ENCODE measurements at places on chromosomes 5 and 9.

DNA sequence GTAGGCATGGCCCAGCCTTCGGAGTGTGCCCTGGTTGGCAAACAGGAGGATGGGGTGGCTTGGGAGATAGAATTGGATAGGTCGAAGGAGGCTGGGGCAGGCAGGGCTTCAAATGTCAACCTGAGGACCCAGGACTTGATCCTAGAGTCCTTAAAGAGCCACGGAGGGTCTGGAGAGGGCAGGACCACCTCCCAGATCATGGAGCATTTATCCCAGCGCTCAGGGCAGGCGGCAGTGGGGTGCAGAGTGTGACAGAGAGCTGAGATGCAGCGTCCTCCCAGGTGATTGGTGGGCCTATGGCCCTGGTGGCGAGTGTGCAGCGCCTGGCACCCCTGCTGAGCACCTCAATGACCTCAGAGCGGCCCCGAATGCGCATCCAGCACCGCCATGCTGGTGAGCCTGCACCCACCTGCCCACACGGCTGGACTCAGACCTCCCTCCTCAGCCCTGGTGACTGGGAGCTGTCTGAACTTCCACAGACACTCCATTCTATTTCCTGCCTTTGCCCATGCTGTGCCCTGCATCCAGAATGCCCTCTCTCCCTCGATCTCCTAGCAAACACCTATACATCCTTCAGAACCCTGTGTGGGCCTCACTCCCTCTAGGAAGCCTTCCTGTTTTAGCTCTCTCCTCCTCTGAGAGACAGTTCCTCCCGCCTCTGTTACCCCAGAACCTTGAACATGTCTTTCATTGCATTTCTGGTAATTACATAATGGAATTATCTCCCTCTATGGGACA, 6.3 kb downstream of the ADGRD2 start:
- no peak for DNase-seq

- no peak for DNase-seq
Observed at GRCh38 chr5:105836268-105836667, 1834.5 kb downstream of the EFNA5 start.

DNA sequence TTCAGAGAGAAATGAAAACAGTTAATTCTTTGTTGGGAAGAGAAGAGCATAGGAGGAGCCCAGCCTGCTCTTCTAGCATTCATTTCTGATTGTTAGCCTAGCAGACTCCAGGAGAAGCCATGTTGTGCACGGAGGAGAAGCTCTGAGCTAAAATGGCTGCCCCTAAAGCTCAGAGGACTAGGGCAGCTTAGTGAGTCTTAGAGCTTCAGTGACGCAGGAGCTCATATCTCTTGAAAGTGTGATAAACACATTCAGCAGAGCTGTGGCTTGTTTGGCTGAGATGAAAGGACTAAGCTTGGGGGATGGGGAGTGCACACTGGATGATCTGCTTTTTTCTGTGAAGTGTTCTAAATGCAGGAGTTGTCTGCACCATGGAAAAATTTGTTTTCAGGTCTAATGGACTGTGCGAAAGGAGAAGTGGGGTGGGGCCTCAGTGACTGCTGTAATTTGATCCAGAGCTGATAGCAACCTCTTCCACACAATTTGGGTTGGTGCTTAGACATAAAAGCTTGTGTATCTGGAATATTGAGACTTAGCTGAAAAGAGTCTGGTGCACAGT, 58.5 kb downstream of the ZNF462 start:
- no peak for DNase-seq

DNA sequence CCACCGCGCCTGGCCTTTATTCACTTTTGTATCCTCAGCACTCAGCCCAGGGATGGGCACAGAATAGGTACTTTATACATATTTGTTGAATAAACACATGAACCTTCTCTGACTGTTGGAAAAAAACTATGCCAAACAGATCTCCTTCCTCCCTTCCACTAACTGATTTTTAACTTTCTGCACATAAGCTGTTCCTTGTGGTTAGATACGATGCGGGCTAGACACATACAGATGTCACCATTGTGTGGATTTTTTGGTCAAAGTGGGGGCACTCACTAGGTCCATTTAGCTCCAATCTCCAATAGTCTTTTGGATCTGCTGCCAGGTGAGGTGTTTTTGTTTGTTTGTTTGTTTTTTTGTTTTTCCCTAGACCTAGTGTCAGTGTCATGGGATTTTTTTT, 5.1 kb downstream of the TEX48 start:
- DNase-seq: no peak

DNA sequence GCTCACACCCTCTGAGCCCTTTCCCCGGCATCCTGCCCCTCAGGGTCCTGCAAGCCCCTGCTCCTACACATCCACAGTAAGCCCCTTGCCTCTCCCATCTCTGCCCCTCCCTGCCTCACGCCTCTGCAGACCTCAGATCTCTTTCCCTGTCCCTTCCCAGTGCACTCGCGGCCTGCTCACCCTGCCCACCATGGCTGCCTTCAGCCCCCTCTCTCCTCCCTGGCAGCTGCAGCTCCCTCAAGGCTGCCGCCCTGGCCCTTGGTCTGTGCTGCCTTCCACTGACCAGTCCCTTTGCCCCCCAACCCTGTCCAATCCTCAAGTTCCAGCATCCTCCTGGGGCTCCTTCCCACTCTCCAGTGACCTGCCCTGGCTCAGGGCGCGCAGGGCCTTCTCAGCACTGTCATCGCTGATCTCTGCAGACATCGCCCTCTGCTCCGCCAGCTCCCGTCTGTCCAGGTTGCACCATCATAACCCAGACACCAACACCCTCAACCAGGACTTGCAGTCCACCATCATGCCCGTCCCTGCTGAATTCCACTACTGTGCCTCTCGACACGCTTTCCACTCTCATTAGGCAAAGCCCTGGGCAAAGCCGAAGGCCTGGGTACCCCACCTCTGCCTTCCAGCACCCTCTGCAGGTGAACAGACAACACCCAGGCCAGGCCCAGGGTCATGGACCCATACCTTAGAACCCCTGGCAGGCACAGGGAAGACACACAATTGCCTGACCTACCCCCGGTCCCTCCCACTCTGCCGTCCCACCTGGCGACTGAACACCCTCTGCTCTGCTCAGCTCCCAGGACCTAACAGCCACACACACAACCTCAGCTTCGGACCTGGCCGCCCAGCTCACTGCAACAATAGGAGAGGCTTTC, 97.8 kb upstream of the RUFY1 start:
- DNase-seq: no peak

DNA sequence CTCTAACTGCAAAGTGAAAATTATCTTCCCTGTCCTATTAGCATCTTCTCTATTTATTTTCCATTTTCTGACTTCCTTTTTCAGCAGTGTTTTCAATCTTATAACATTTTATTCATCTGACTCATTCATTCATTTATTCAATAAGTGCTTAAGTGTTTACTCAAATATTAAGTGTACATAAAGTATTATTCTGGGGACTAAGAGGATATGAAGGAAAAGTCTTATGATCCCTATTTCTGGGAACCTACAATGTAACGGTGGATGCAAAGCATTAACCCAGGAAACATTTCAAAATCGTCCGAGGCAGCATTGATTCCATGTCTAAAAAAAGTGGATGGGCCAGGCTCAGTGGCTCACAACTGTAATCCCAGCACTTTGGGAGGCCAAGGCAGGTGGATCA, 19.4 kb upstream of the TRPM6 start:
- DNase-seq: no peak

DNA sequence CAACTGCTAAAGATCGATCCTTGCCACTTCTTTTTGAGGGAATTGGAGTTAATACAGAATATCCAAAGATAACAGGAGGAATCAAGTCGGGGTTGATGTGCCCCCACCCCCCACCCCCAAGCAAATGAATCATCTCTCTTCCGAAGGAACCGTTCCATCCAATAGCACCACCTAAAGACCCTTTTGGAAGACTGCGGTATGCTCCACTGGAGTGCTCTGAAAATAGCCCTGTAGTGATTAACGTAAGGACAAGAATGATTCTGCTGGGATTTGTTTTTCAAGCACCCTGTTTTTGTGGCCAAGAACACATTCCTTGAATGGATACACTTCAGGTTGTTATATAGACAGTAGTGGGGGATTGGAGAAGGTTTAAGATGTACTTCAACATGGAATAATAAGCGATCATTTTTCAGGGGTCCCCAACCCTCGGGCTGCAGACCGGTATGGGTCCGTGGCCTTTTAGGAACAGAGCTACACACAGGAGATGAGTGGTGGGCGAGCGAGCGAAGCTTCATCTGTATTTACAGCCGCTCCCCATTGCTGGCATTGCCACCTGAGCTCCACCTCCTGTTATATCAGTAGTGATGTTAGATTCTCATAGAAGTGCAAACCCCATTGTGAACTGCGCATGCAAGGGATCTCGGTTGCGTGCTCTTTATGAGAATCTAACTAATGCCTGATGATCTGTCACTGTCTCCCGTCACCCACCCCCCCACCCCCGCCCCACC, 44.5 kb upstream of the TMEM252 start:
- no peak for DNase-seq

DNA sequence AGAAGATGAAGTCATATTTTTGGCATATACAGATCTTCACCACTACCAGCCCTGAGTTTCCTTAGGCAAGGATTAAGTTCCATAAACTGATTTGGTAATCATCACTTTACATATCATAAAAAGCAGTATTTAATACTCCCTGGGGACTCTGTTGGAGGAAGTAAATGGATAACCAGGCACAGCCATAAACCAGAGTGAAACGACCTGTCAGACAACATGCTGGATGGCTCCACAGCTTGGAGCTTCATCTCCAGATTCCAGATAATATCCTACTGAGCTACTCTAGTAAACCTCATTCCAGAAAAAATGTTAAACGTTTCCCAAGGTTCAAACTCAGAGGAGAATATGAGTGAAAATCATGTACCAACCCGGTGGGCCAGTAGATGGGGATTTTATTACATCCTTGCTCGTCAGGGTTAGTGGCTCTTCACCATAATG, 109.2 kb downstream of the BASP1 start:
- DNase-seq: no peak

DNA sequence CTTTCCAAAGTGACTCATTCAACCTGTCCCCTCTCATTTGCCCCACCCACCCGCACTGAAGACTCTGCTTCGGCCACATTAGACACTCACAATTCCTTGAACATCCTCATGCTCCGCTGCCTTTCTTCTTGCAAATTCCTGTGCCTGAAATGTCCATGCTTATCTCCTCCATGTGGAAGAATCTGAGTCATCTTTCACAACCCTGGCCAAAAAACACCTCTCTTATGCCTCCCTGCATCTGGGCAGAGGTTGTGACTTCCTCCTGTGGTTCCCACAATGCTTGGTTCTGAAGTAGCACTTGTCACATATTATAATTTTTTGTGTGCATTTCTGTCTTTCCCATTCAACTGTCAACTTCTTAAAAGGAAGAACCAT, 238.6 kb downstream of the ENC1 start:
- DNase-seq: no peak

- DNase-seq: no peak
Observed at GRCh38 chr9:131521203-131521602, 9.9 kb downstream of the UCK1 start.

All from NK-92 treated with Interleukin-12 subunit alpha and Interleukin-12 subunit beta, amount 100 ng/mL, for 24 hours (cell line).